ENCODE measurements at places on chromosomes 16 and 17.

DNA sequence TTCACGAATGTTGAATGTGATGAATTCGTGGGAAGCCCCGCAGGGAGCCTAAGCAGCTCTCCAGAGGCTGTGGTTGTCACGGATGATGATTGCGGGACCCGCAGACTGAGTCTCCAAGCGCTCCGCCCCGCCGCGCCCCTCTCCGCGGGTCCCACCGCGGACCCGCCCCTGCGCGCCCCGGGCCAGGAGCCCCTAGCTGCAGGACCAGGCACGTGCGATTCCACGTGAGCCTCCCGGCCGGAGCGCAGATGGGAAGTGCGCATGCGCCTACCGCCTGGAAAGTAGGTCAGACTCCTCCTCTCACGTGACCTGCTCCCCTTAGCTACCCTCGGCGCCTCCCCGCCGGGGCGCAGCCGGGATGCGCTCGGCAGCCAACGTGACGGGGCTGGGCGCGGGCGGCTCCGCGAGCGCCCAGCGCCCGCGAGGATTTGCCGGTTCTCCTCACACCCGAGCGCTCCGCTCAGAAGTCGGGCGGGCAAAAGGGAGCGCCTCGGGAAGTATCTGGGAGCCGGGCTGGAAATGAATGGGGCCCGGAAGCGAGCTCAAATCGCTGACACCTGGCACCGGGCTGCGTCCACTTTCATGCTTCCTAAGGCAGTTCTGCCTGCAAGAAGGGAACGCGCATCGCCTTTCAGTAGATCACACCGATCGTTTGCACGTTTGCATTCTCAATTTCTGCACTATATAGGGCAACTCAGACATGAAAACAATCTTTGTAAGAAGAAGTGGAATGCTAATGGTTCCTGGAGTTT lies 26.4 kb upstream of the HLF start:
- peak; percentile 96 for DNase-seq

DNA sequence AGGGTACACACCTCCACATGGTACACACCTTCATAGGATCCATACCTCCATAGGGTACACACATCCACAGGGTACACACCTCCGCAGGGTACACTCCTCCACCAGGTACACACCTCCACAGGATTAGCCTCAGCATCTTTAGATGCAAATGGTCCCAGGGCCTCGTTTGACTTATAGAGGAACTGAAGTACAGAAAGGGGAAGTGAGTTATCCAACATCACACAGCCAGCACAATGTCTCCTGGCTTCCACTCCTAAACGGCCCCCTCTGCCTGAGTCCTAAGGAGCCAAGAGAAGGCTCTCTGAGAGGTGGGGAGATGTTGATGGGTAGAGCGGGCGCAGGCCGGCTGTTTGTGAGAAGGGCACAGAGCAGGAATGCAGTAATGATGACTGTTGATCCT lies 12.0 kb downstream of the FOXN1 start:
- DNase-seq: no peak

DNA sequence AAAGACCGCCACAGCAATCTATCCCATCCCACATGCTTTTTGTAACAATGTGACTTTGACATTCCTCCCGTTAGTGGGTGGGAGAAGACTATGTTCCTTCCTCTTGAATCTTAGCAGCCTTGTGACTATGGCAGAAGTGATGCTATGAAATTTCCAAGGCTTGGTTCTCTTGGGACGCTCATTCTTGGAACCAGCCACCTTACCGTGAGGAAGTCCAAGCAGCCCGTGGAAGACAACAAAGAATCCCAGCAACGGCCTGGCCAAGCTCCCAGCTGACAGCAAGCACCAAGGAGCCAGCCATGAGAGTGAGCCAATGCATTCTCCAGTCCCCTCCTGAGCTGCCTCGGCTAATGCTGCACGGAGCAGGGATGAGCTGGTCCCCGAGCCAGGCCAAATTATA lies 62.3 kb downstream of the VPS53 start:
- DNase-seq: peak; percentile 19

DNA sequence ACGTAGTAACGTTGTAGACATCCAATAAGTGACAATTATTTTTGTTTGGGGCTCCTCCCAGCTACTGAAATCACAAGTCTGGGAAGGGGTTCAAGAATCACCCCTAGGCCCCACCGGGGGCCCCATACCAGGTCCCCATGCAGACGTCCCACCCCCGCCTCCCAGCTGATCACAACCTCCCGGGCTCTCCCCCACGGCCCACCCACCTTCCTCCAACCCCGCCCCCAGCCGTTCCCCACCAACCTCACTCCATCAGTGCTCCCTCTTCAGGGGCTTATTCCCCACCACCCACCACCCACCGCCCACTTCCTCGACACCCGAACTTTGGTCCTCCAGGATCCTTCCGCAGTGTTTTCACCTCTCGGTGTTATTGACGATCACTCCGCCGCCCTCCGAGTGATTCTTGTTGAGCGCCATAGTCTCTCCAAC lies 240 bp downstream of the WBP2 start:
- no peak for DNase-seq
